ENCODE measurements at places on chromosomes 3 and 15.

GRCh38 chr3:81974751-81975150 is 213.3 kb upstream of the GBE1 start:
- DNase-seq, result no peak

- DNase-seq, result no peak
Observed at GRCh38 chr3:110261141-110261540, 810.5 kb upstream of the NECTIN3 start.

DNA sequence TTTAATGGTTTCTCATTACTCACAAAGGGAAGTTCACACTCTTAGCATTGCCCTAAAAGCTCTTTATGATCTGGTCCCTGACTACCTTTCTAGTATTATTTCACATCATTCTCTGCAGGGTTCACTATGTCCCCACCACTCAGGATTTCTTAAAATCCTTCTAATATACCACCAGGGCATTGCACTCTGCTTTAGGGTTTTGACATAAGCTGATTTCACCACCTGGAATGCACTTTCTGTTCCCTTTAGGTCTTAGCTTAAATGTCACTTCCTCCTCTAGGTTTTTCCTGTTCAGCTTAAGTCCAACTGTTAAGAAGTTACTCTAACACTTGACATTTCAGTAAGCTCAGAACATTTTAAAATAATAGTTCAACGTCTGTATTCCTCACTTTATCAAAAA is 81.7 kb downstream of the HCN4 start:
- DNase-seq, result no peak

- DNase-seq, result no peak
Observed at GRCh38 chr3:34948517-34948916, 690.8 kb upstream of the ARPP21 start.

DNA sequence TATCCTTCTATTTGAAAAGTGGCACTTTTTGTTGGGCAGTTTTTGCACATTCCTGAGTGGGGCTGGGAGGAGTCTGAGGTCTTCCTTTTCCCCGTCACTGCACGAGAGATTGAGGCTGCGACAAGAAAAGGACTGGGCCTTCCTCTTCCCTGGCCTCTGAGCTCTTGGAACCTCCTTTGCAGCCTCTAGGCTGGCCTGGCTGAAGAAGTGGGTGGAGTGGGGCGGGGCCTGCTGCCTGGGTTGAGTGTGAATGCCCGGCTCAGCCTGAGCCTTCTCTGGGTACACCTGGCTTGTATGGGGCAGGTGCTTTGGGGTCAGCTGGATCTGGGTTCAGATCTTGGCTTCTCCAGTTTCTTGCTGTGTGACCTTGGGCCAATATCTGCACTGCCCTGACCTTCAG is 43.1 kb downstream of the PLXNA1 start:
- DNase-seq, result no peak
